Sigmoid colon (tissue), 7 donors: ENCODE measurements at places on chromosomes 11 and 22. TPM values are rescaled to one million over a fixed set of nuclear protein-coding genes. Genes with fewer than 3 reads are reported as not detected.

DNA sequence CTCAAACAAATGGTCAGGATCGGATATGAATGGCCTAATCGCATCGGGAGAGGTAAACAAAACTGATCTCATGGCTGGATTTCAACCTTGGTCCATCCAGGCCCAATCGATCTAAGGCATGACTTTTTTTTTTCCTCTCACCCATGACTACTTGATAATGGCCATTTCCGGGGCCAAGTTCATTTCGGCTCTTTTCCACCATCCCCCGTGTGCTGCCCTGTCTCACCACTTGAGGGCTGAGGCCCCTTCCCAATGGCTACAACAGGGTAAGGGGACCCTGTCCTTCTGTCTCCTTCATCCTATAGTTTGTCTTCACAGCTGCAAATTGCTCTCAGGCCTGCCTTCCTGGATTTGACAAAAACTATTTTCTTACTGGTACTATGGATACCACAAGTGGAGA, 26.7 kb downstream of the GRAP2 start:
- DNase-seq: no peak
- no peaks in the 10 kb centered on the region for H3K4me1 ChIP-seq
- H3K4me3 ChIP-seq: no peak overlapping the region
- H3K36me3 ChIP-seq: no peaks in the 10 kb centered on the region

NRXN2 gene
- 18.9 TPM for total RNA-seq

SART1 gene
- total RNA-seq: 38.8 TPM

SEC14L3 gene
- not detected for total RNA-seq

GRCh38 chr22:43088627-43088983, 586 bp downstream of the TTLL1 start:
- peak overlapping the region; percentile 68 for H3K27ac ChIP-seq
- DNase-seq: no peak
- no peaks in the 10 kb centered on the region for H3K27me3 ChIP-seq
- peak overlapping the region; percentile 83 for H3K4me3 ChIP-seq
- no peaks in the 10 kb centered on the region for H3K36me3 ChIP-seq
- H3K4me1 ChIP-seq: no peaks in the 10 kb centered on the region

MS4A12 gene
- not detected for total RNA-seq

SEC14L2 gene
- total RNA-seq: 12.1 TPM

CCDC87 gene
- 0.71 TPM for total RNA-seq

ARHGAP20 gene
- 5.3 TPM for total RNA-seq

- H3K4me1 ChIP-seq: peaks cover 28% of the 10 kb centered on the region
- no peaks in the 10 kb centered on the region for H3K36me3 ChIP-seq
- H3K27me3 ChIP-seq: no peaks in the 10 kb centered on the region
- DNase-seq: no peak
- no peak overlapping the region for H3K4me3 ChIP-seq
- no peak overlapping the region for H3K27ac ChIP-seq
These were observed 179.3 kb downstream of the LARGE1 start for GRCh38 chr22:33741025-33741424.

MISFA gene
- total RNA-seq: not detected

PRG3 gene
- not detected for total RNA-seq

GRCh38 chr22:50114221-50115021, 24.6 kb downstream of the MOV10L1 start:
- H3K27ac ChIP-seq: peak overlapping the region; percentile 83
- DNase-seq: no peak
- H3K4me3 ChIP-seq: peak overlapping the region; percentile 43
- H3K27me3 ChIP-seq: no peaks in the 10 kb centered on the region
- no peaks in the 10 kb centered on the region for H3K36me3 ChIP-seq
- H3K4me1 ChIP-seq: peaks cover 28% of the 10 kb centered on the region

TPBGL gene
- 0.36 TPM for total RNA-seq

- H3K4me3 ChIP-seq: peak overlapping the region; percentile 89
- H3K27me3 ChIP-seq: no peaks in the 10 kb centered on the region
- peak overlapping the region; percentile 64 for H3K27ac ChIP-seq
- H3K4me1 ChIP-seq: peaks cover 30% of the 10 kb centered on the region
- peaks cover 6% of the 10 kb centered on the region for H3K36me3 ChIP-seq
These were observed 1.3 kb downstream of the HIRA start for GRCh38 chr22:19429950-19430889.

ME3 gene
- 40.5 TPM for total RNA-seq

GRCh38 chr22:34880662-34881061, 185.3 kb upstream of the ISX start:
- DNase-seq: no peak
- no peaks in the 10 kb centered on the region for H3K36me3 ChIP-seq
- H3K4me3 ChIP-seq: no peak overlapping the region
- H3K27ac ChIP-seq: no peak overlapping the region
- H3K27me3 ChIP-seq: no peaks in the 10 kb centered on the region

H19 gene
- 349 TPM for total RNA-seq

- H3K27me3 ChIP-seq: peaks cover 18% of the 10 kb centered on the region
- no peak overlapping the region for H3K4me3 ChIP-seq
- no peaks in the 10 kb centered on the region for H3K36me3 ChIP-seq
- peaks cover 2% of the 10 kb centered on the region for H3K4me1 ChIP-seq
- no peak for DNase-seq
These were observed 908 bp downstream of the TRPM5 start for GRCh38 chr11:2443406-2443805.

DNA sequence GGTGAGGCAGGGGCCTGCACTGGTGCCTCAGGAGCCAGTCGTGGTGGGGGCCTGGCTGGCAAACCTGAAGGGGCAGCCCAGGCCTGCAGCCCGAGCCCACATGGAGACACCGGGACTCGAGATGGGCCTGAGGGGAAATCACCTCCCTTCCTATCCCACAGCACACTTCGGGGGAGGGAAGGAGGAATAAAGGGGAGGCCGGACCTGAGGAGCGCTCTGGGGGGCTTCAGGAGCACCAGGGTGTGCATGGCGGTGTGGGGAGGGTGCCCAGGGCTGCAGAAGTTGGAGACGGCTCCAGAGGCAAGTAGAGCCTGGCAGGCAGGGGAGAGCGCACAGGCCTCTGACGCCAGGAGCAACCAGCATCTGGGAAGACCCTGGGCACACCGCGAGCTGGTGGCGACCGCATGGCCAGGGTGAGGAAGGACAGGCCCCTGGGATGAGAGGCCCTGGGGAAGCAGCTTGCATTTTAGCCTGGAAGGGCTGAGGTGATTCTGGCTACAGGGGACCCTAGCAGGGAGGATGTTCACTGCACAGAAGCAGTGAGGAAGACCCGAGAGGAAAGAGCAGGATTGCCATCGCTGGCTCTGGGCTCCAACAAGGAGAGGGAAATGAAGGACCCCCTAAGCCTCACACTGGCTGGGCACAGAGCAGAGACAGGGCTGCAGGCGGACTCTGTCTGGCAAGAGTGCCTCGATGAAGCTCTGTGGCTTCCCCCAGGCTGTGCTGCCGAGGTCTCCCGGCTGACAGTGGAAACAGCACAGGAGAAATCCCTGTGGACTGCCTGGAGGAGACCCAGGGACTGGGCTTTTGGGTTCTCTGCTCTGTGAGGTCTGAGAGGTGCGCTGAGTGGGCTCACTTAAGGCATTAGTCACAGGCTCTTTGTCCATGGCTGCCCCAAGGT, 457.7 kb downstream of the BRD1 start:
- no peaks in the 10 kb centered on the region for H3K36me3 ChIP-seq
- H3K27me3 ChIP-seq: no peaks in the 10 kb centered on the region

- H3K4me1 ChIP-seq: no peaks in the 10 kb centered on the region
- no peak for DNase-seq
- H3K4me3 ChIP-seq: no peak overlapping the region
These were observed 10.7 kb downstream of the SAA4 start for GRCh38 chr11:18225913-18226312.

DNA sequence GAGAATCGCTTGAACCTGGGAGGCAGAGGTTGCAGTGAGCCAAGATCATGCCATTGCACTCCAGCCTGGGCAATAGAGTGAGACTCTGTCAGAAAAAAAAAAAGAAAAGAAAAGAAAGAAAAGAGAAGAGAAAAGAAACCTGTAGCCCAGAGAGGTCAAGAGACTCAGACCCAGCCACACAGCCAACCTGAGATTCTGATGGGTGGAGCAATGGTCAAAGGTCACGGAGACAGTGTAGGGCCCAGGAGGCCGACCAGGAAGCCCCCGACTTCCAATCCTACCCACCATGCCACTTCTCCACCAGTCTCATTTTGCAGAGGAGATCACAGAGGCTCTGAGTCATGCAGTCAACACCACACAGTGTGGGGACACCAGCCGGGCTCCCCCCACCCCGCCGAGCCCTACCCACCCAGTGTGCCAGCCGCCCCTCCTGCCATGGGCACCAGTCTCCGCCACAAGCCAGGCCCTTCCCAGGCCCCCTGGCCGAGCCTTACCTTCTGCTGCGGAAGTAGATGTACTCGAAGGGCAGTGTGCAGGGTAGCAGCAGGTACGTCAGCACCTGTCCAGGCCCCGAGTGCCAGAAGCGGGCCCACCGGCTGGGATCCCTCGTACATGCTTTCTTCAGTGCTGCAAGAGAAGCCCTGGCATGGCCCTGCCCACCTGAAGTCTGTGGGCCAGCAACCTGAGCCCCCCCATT, 7.9 kb downstream of the PNPLA5 start:
- DNase-seq: peak; percentile 48
- H3K27me3 ChIP-seq: peaks cover 3% of the 10 kb centered on the region
- H3K4me3 ChIP-seq: no peak overlapping the region
- no peaks in the 10 kb centered on the region for H3K36me3 ChIP-seq
- no peaks in the 10 kb centered on the region for H3K4me1 ChIP-seq

- no peak for DNase-seq
- no peak overlapping the region for H3K4me3 ChIP-seq
- no peaks in the 10 kb centered on the region for H3K27me3 ChIP-seq
- H3K36me3 ChIP-seq: no peaks in the 10 kb centered on the region
These were observed 75.2 kb upstream of the TOP3B start for GRCh38 chr22:22057617-22058378.

DNA sequence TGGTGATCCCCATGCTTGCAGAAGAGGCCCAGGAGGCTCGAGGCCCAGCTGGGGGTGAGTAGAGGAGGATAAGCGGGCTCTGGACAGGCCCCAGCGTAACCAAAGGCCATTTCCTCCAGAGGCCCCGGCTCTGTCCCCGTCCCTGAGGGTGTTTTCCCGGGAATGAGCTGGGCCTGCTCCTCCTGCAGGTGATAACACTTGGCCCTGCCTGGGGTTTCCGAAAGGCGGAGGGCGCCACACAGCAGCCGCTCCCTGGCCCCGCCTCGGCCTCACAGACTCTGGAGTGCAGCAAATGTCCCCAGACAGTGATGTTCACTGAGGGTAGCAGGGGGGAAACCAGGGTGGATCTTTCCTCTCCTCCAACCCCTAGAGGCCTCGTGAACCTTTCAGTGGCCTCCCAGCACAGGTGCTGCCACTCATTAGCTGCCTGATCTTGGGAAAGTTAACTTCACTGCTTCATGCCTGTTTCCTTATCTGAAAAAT, 10.5 kb upstream of the MGAT3 start:
- no peak overlapping the region for H3K27ac ChIP-seq
- H3K4me1 ChIP-seq: no peaks in the 10 kb centered on the region
- H3K4me3 ChIP-seq: no peak overlapping the region
- no peaks in the 10 kb centered on the region for H3K36me3 ChIP-seq
- peaks cover 47% of the 10 kb centered on the region for H3K27me3 ChIP-seq
- DNase-seq: no peak

- no peaks in the 10 kb centered on the region for H3K36me3 ChIP-seq
- DNase-seq: peak; percentile 64
- peaks cover 48% of the 10 kb centered on the region for H3K4me1 ChIP-seq
- no peaks in the 10 kb centered on the region for H3K27me3 ChIP-seq
These were observed 160.5 kb upstream of the GRK3 start for GRCh38 chr22:25403811-25404471.

OR8D1 gene
- not detected for total RNA-seq

- H3K4me3 ChIP-seq: no peak overlapping the region
- peaks cover 21% of the 10 kb centered on the region for H3K4me1 ChIP-seq
- no peaks in the 10 kb centered on the region for H3K36me3 ChIP-seq
- no peak overlapping the region for H3K27ac ChIP-seq
These were observed 29.4 kb upstream of the RAG2 start for GRCh38 chr11:36627471-36627870.

OR56A1 gene
- total RNA-seq: under 0.01 TPM

TMEM45B gene
- total RNA-seq: 0.95 TPM

- no peak overlapping the region for H3K4me3 ChIP-seq
- no peak overlapping the region for H3K27ac ChIP-seq
- H3K36me3 ChIP-seq: no peaks in the 10 kb centered on the region
- H3K27me3 ChIP-seq: no peaks in the 10 kb centered on the region
- DNase-seq: no peak
These were observed 9.7 kb downstream of the TEAD1 start for GRCh38 chr11:12683874-12684273.

- no peaks in the 10 kb centered on the region for H3K36me3 ChIP-seq
- H3K27me3 ChIP-seq: no peaks in the 10 kb centered on the region
- H3K27ac ChIP-seq: no peak overlapping the region
These were observed 24.3 kb downstream of the CASP4 start for GRCh38 chr11:104944076-104944475.

DNA sequence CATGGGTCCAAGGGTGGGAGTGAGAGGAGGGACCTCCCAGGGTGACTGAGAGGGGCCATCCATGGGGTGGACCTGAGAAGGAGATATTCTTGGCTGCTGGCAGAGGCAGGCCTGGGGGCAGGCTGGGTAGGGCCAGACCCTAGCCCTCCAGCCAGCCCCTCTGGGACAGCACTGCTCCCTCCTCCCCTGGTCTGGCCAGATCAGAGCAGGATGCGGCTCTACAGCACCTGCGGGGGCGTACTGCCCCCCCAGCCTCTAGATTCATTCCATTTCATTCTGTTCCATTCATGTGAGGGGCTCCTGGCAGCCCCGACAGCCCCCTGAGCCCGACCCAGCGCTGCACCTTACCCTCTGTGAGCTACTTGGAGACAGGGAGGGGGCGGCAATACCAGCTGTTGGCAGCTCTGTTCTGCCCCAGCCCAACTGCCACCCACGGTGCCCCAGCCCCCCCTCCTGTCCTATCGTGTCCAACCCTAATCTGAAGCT, 34.3 kb upstream of the MYRF start:
- DNase-seq: no peak
- H3K27me3 ChIP-seq: no peaks in the 10 kb centered on the region
- H3K27ac ChIP-seq: peak overlapping the region; percentile 64
- peak overlapping the region; percentile 51 for H3K4me3 ChIP-seq
- H3K4me1 ChIP-seq: peaks cover 21% of the 10 kb centered on the region

- H3K4me3 ChIP-seq: no peak overlapping the region
- H3K36me3 ChIP-seq: peaks cover 38% of the 10 kb centered on the region
- peaks cover 50% of the 10 kb centered on the region for H3K4me1 ChIP-seq
- DNase-seq: peak; percentile 88
- H3K27ac ChIP-seq: peak overlapping the region; percentile 87
- H3K27me3 ChIP-seq: no peaks in the 10 kb centered on the region
These were observed 4.7 kb upstream of the SUSD2 start for GRCh38 chr22:24176630-24177029.

DNA sequence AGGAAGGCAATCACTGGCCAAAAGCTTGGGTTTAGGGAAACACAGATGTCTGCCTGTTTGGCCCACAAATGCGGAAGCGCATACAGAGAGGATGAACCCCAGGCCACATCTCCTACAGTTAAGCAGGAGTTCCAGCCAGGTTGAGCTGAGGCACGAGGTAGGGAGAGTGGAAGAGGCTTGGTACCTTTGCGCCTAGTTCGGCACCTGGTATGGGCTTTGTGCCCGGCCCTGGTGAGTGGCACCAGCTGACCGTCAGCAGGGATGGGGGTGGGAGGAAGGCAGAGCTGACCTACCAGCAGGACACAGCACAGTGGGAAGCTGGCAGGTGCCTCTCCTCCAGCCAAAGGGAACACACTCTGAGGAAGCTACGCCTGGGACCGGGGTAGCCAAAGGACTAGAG, 57.6 kb downstream of the KCNC1 start:
- H3K27ac ChIP-seq: no peak overlapping the region
- H3K4me3 ChIP-seq: no peak overlapping the region
- no peaks in the 10 kb centered on the region for H3K27me3 ChIP-seq
- H3K4me1 ChIP-seq: no peaks in the 10 kb centered on the region
- no peaks in the 10 kb centered on the region for H3K36me3 ChIP-seq
- DNase-seq: no peak
